Fibroblast of the conjunctiva (primary cell): ENCODE measurements at places on chromosomes 12 and 14.

DNA sequence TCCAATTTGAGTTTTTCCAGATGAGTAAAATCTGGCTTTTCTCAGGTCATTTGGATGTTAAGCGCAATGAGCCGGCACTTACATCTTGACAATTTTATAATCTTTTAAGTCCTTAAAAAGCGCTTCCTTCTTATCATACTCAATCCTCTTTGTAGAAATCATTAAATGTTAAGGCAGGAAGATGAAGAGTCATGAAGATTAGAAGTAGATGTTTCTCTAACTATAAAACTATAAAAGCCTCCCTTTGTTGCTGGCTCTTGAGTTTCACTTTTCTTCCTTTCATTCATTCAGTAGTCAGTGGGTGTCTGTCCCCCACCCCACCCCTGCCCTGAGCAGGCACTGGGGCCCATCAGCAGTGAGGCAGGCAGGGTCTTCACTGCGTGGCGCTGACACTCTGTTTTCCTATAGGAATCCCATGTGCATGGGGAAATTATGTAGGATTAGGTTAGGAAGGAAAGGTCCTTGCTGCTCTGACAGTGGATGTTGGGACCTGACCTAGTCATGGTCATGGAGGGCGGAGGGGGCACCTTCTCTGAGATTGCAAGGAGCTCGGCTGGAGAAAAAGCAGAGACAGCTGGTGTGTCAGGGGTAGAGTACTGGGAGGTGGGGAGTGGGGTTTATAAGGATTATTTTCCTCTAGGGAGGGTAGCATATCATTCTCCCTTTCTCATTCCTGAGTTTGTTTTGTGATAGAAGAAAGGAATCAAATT, 65.8 kb downstream of the CCDC92 start:
- DNase-seq, result no peak

DNA sequence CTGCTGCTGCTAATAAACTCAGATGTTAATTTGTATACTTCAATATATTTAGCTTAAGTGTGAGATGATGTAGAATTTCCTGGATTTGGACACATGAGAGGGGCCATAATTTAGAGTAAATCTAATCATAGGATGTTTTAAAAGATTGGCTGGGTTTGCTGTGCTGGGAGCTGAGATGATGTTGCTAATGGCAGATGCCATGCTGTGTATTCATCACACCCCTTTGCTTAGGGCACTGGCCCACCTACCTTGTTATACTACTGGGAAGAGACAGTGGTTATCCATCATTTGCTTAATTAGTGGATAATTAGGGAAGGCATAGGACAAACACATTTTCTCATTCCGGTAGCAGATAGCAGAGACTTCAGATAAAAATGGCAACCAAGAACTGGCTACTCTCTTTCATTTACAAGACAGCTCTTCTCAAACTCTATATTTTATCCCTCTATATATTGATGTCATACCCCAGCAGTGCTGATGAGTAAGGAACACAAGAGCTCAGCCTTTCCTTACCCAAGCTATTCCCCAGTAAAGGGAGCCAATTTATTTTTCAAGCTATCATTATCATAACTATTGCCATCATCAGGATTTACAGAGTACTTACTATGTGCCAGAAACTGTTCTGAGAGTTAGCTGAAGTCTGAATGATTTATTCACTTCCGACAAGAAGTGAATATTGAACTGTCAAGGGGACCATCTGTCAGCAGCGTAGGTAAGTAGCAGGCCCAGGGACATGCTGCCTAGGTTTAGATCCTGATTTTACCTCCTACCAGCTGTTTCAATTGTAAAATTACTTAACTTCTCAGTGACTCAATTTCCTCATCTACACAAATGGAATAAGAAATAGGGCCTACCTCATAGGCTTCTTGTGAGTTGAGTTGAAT, 204.6 kb upstream of the FLRT2 start:
- no peak for DNase-seq

GRCh38 chr12:7142056-7142644, 12.0 kb downstream of the CLSTN3 start:
- DNase-seq, result peak; percentile 27

GRCh38 chr12:75994069-75994740, 37.4 kb downstream of the PHLDA1 start:
- no peak for DNase-seq
